T follicular helper cell (primary cell): ENCODE measurements at places on chromosomes 7 and 10.
A peak's percentile ranks its signal among the peaks of the same experiment; 100 is the strongest.

DNA sequence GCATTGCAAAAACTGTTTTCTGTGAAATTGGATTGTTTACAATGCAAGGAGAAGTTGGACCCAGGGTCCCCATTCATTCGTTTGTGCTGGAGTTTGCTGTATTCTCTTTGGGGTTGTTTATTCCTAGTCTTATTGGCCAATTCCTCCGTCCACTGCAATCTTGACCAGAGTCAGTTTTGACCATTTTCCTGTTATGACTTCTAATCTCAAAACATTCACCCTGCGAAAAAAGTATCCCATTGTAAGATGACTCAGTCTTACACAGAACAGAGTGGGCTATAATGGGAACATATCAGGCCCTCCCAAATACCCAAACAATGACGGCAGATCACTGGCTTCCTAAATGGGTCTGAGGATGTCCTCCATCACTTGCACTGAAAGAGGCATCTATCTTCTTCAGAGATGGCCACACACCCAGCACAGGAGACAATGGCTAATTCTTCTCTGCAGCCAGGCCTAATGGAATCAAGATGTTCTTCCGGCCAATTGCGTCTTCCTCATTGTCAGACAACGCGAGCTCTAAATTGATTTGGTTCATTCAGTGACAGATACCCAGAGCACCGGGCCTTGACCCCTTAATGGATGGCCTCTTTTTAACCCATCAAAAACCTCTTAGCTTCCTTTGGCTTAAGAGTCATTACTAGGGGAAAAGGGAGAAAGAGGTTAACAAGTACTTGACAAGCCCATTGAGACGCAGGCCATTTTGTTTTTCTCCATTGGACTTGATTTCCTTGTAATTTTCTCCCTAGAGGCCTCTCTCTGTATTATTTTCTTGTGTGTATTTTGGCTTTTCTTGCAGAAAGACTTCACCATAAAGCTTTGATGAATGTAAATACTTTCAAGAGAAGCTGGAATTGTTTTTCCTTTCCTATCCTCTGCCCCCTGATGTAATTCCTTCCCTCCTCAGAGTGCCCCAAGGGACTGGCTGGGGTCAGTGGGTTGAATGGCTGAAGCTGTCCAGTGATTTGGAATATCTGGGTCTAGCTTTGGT, 129.6 kb downstream of the PRPF18 start:
- DNase-seq = no peak

GRCh38 chr7:112205343-112206237, 609 bp downstream of the DOCK4 start:
- DNase-seq = peak; percentile 29

- DNase-seq = peak; percentile 39
These were observed 11.1 kb downstream of the FAM53B start for GRCh38 chr10:124732931-124733570.

DNA sequence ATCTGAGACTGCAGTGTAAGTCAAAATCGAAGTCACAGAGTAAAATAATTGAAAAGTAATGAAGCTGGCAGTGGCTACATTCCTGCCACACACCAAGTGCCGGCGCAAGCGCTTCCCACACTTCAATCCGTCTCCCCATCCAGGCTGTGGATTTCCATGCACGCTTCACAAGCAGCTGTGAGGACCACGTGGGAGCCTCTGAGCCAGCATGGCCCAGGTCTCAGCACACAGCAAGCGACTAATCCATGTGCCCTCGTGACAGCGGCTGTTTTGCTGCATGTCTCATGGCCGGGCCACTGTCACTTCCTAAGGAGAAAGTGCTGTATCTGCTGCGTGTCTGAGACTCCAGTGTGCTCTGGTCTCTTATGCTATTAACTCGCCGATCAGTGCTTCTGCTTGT, 566.9 kb downstream of the DNAJB6 start:
- no peak for DNase-seq

- no peak for DNase-seq
These were observed 46.7 kb upstream of the ANTXRL start for GRCh38 chr10:46239993-46240683.

GRCh38 chr7:143050931-143051330, 1.2 kb upstream of the OR6V1 start:
- DNase-seq = no peak

DNA sequence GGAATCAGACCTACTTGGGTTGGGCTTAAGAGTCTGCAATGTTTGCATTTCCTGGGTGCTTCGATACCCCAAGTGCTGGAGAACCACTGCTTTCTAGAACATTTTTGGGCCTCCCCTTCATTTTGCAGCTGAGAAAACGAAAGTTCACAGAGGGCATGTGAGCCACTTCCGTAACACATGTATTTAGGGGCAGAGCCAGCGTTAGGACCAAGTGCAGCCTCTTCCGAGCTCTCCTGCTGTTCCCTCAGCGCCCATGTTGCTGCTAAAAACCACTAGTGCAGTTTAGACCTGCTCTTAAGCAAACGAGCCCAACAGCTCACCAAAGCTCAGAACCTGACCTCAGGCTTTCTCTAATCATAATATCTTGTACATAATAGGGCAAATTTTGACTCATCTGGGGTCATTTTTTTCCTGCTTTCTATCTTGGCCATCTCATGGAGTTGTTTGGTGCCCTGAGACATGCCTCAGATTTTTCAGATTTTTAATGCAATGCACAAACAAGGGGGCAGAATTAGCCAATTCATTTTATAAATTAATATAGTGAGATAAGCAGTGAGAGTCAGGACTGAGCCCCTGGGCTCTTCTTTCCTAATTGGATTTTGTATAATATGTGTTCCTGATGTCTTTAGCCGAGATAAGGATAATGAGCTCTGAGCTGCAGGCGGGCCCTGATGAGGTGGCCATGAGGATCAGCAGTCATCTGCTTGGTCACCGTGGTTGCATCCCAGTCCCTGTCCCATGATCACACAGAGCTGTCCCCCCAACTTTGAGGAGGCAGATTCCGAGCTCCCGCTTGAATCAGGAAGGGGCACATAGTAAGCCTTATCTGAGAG, 12.9 kb downstream of the BAG3 start:
- DNase-seq = peak; percentile 25

DNA sequence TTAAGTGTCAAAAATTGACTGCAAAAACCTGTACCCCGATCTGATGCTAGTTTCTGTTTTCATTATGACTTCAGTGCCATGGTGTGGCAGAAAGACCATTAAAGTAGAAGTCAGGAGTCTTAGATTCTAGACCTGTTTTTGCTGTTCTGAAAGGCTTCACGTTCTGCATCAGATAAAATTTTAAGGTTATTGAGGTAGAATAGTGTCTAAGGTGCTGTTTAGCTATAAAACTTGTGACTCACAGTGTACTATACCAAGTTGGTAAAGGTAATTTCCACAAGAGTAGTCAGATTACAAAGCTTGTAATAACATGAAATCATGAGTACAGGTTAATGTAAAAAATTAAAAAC, 38.6 kb downstream of the ZNRF2 start:
- DNase-seq = no peak

GRCh38 chr7:132965951-132966350, 115.9 kb downstream of the CHCHD3 start:
- no peak for DNase-seq
